A172 (cell line): ENCODE measurements at places on chromosomes 12 and 14.

DNA sequence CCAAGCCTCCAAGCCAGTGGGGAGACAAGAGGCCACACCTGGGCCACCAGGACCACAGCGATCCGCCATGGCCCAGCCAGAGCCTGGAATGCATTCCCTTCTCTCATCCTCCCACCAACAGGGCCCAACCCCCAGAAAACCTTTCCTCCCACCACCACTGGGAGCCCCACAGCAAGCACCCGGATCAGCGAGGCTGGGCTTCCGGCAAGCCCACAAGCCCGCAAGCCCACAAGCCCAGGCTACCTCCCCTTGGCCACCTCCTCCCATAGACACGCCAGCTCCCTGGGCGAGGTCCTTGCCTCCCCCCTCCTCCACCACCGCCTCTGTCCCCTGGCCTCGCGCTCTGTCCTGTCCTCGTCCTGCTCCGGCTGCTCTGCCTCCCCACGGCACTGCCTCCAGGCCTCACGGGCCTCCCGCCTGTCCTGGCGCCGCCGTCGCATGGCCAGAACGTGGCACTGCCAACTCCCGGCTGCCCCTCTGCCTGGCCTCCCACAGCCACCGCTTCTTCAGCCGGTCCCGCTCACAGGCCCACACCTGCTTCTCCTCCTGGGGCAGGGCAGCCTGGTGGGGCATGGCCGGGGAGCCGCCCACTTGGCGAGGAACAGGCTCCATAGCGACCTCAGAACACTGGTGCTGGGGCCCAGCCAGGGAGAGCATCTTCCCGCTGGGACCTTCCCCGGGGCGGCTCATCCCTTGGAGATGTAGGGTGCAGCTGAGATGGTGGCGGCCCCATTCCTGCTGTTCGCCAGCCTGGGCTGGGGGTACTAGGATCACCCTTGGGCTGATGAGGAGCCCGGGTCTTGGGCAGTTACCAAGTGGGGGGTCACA is 5.6 kb downstream of the CDK2AP1 start:
- DNase-seq = no peak

- DNase-seq = no peak
These were observed 6.2 kb downstream of the ANKRD13A start for GRCh38 chr12:110005319-110005973.

- no peak for DNase-seq
These were observed 7.6 kb upstream of the AEBP2 start for GRCh38 chr12:19431407-19432308.

DNA sequence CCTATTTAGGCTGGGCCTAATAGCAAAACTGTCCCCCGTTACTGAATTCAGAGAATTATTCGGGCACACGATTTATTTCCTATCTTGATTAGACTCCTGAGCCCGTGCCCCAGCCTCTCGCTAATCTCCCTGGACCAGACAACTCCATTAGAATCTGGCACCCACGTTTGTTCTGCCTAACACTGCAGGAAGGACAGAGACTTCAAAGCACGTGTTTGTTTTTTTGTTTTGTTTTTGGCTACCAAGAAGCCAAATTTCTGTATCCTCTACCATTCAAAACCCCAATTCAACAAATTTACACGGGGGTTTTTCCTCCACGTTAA is 4.8 kb downstream of the USP44 start:
- no peak for DNase-seq

GRCh38 chr12:105611340-105611739 is 280.8 kb downstream of the C12orf75 start:
- DNase-seq = no peak
